ENCODE measurements at places on chromosomes 6 and 20.

DNA sequence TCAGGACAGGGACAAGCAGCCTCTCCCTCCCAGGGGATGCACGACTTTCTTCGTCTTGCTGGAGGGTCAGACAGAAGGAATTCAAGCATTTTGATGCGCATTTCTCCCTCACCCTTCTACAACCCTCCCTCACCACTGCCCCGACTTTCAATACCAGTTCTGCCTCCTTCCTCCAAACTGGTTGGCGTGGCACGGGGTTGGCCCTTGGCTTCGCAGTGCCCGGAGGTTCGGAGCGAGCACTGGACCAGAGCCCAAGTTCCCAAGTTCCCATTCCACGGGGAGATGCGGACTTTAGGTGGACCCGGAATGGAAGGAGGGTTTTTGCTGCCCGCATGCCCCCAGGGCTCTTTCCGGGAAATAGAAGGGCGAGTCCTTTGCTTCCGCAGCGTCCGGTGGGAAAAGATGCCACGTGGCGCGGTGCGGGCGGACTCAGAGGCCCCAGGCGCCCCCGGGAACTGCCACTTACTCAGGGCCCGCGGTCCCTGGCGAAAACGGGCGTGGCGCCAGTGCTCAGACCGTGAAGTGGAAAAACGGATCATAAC is 8.0 kb upstream of the LAMP5 start:
- no peak for DNase-seq

DNA sequence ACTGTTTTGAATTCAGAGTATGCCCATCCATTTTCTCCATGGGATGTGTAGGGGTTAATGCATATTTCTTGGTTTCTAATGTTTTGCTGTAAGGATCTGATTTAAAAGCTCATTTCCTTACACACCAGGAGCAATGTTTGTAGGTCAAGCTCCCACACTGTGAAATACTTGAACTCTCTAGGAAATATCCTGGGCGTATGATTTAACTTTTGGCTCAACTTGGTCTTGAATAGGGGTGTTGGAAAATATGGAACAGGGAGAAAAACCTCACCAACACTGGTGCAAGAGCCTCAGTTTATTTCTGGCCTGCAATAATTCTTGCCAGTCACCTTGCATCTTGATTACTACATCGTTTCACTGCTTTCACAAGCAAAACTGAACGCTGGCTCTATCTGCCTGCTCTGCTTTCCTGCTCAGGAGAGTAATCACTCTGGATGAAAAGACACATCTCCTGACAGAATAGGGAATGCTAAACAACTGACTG is 25.1 kb upstream of the RFPL4B start:
- no peak for DNase-seq

DNA sequence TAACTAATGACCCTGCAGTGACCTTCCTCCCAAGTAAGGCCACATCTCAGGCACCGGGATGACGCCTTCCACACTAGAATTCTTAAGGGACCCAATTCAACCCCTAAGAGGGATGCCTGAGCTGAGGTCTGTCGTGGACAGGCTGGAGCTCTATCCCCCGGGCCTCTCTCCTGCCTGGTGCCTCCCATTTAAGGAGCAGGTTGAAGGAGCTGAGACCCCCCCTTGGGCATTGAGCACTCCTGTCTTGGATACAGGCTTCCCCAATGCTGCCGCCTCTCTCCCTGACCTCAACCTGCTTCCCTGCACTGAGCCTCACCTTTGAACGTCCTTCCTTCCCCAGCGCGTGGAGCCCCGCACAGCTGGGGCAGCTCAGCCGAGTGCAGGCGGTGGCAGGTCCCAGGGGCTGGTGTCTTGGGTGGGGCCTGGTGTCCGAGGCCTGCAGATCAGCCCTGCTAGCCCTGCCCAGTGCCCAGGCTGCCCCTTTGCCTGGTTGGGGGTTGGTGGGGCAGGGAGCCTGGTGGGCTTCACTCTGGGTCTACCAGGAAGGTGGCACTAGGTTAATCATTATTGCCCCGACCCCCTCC is 19.9 kb upstream of the BHLHE23 start:
- DNase-seq: no peak

- DNase-seq: no peak
These were observed 8.3 kb downstream of the BHLHE23 start for GRCh38 chr20:62998449-62998848.

- no peak for DNase-seq
These were observed 249.8 kb upstream of the ID4 start for GRCh38 chr6:19587238-19587942.

GRCh38 chr6:143878272-143878760 is 14.0 kb downstream of the ZC2HC1B start:
- no peak for DNase-seq

GRCh38 chr6:145705561-145705960 is 29.8 kb downstream of the EPM2A start:
- no peak for DNase-seq

DNA sequence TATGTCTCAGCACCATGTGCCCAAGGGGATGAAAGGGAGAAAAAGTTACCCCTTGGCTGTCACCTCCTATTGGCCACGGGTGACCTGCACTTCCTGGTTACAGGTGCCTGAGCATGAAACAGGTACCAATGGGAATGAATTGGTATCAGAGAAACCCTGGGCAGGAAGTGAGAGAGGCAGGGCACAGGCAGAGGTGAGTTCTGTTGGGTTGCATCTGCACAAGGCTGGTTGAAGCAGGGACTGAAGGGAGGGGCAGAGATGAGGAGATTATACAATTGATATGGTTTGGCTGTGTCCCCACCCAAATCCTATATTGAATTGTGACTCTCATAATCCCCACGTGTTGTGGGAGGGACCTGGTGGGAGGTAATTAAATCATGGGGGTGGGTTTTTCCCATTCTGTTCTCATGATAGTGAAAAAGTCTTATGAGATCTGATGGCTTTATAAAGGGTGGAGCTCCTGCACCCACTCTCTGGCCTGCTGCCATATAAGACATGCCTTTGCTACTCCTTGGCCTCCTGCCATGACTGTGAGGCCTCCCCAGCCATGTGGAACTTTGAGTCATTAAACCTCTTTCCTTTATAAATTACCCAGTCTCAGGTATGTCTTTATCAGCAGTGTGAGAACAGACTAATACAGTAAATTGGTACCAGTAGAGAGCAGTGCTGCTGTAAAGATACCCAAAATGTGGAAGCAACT is 291.8 kb downstream of the LRFN2 start:
- no peak for DNase-seq

All from AG08396 (cell line).